ENCODE measurements at places on chromosomes 3 and 15.
A peak's percentile ranks its signal among the peaks of the same experiment; 100 is the strongest.

DNA sequence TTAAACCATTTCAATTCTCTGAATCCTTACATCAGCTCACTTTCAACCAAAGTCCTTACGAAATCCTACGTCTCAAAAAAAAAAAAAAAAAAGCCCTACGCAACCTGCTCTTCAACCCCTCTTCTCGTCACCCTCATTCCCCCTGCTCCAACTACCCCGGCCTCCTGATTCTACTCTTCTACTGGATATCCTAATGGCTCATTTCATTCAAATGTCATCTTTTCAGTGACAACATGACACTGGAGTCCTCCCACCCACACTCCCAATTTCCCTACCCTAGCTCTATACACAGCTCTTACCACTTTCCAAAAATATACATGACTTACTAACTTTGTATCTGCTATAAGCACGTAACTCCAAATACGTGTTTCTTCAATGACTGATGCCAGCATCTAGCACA is 11.5 kb downstream of the UBP1 start:
- peak; percentile 80 for DNase-seq

DNA sequence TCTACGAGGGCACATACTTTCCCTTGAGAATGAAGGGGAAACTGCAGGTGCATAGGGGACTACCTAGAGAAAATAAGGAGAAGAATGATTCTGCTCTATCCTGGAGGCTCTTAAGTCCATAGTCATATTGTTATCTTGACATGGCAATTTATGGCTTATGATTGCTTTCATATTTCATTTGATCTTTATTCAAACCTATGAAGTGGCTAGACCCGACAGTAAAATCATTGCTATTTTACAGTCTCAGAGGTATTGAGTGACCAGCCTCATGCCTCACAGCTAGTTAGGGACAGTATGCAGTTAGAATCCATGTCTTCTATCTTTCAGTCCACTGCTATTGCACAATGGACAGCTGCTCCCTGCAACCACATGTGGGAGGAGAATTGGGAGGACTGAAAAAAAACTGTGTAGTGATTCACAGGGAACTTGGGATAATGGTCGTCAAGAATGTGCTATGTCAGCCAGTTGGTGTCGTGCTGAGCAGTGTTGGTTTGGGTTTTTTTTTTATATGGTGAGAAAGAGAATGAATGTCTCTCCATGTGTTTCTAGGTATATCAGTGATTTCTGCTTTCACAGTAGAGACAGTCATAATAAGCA is 63.2 kb upstream of the SPPL2A start:
- peak; percentile 76 for DNase-seq

GRCh38 chr3:106290304-106290997 is 421.6 kb upstream of the CBLB start:
- DNase-seq: no peak

DNA sequence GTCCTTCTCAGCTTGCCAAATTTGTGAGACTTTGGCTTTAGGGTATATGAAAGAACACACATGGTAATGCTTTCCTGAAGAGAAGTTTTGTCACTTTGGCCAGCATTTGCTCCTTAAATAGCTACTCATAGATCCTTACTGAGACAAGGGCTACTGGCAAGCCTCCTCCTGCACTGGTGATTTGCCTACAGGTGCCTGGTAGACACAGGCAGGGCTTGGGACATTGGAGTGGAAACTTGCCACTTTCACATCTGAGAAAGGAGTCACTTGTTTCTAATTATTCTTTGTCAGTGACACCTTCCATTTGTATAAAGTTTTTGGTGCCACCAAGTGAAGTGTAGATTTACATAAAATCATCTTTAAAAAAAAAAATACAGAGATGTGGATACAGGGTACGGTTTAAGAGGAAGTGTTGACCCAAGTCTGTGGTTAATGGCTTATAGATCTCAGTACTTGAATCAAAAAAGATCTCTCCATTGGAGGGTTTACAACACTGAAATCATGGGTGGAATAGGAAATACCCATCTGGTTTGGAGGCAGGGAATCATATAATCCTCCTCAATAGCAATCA is 132.8 kb upstream of the GADL1 start:
- DNase-seq: no peak

DNA sequence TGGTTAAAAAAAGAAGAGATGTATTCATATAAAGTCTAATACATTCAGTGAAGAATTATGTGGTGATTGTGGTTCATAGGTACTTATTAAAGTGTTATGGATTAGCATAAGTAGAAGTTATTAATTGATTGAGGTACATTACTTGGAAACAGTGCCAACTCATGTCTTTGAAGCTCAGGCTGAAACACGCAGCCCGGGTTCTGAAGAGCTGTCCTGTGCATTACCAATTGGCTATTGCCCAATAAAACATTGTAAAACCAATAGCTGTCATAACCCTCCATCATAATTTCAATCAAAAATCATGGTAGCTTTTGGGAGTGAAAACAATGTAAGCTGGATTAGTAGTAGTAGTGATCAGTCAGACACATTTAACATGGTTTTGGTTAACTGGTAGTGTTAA is 560.1 kb downstream of the MCTP2 start:
- DNase-seq: no peak

DNA sequence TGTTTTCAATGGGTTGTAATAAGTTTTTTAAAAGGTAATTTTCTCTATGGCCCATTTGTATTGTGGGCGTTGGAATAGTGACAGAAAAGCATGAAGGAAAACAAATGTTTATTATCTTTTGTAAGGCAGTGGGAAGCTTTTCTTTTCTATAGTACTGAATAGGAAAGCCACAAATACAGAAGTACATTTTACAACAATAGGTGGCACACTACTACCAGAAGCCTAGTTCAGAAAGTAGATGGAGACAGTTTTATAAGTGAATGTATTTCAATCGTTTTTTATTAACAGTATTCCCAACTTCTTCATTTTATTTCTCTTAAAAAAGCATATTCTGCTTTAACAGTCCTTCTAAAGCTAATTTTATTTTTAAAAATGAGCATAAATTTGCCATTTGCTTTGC is 296.7 kb downstream of the PTPRG start:
- DNase-seq: no peak

DNA sequence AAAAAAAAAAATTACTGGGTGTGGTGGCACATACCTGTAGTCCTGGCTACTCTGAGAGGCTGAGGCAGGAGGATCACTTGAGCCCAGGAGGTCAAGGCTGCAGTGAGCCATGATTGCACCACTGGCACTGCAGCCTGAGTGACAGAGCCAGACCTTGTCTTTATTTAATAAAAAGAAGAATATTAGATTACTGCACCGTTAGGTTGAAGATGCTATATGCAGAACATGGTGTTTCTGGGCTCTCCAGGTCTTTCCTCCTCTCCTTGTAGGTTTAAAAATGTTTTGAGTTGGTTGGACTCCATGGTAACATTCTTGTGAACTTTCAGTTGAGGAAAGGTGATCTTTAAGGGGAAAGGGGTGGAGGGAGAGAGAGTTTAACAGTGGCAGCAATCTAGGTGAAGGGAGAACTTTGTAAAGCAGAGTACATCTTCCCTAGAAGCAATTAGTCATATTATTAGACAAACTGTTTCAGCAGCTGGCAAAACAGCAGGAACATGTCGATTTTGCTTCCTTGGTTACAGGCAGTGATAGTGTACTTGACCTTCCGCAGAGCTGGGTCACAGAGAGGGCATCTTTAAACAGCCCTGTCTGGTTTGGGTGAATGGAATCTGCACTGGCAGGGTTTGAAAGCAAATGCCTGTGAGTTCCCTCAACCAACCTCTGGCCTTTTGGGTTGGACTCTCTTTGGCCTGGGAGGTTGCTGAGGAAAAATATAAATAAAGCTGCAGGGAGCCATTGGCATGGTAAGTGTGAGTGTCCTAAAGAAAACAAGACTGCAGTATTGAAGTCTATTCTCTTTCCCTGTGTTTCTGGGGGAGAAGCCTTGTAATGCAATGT is 42.8 kb downstream of the NR2C2 start:
- no peak for DNase-seq

- DNase-seq: no peak
Measured at GRCh38 chr3:71672340-71672739, 52.9 kb downstream of the EIF4E3 start.

DNA sequence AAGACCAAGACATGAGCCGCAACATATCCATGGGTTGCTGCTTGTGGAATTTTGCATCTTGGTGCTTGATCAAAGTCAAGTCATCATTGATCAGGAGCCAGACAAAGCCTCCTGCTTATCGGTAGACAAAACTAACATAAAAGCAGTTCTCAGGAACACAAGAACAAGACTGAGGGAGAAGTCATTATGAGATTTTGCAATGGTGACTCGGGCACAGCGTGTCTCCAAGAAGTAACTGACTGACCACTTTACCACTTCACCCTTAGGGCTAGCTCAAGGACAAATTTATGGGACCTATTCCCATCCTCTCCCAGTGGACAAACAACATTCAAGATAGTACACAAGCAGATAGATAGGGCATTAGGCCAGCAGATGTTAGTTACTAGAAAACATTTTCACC is 68.1 kb upstream of the LIMD1 start:
- peak; percentile 46 for DNase-seq

DNA sequence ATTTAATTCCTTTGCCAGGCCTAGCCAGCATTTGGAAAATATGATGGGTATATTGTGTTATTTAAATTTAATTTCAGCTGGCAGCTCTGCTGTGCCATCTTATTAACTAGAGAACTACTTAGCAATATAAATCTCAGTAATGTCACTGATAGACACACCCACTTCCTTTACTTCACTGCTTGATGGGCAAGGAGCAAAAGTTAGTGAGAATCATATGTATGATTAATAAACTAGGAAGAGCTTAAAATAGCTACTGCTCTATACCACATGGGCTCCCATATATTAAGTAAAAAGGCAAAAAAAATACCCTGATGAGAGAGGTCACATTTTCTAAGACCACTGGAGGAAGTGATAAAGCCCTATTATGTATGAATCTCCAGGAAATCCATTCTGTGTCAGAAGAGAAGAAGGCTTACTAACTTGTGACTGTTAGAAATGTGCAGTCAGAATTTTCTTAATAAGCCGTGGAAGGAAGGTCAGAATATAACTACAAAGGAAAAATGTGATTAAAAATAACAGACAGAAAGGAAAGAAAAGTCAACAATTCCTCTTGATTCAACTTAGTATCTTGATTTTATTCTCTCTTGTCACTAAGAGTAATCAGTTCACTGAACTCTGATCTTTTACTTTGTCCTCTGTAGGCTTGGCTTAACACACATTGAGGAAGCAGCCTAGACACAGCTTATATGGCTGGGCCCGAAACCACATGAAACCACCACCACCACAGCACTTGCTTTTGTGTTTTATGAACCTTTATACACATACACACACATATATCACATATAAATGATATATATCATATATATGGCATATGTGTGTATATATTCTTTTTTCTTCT is 1233.9 kb upstream of the ALCAM start:
- no peak for DNase-seq

- DNase-seq: no peak
Measured at GRCh38 chr3:178297740-178298139, 238.5 kb upstream of the KCNMB2 start.

- no peak for DNase-seq
Measured at GRCh38 chr3:96182756-96183155, 631.6 kb upstream of the EPHA6 start.

DNA sequence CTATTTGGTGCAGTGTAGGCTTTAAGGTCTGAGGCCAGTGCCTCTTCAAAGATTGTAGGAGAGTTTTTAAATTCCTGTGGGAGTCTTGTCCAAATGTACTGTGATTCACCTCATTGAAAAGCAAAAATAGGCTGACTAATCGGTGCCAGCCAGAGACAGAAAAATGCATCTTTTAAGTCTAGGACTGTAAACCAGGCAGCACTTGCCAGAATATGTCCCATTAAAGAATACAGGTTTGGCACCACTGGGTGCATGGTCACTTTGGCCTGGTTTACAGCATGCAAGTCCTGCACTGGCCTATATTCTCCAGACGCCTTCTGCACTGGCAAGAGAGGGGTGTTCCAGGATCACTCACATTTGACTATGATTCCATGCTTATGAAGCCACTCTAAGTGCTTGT is 20.3 kb upstream of the NOX5 start:
- no peak for DNase-seq

GRCh38 chr3:187744169-187745151 is 808 bp downstream of the BCL6 start:
- DNase-seq: peak; percentile 73

GRCh38 chr3:73601011-73601410 is 23.7 kb downstream of the PDZRN3 start:
- no peak for DNase-seq

DNA sequence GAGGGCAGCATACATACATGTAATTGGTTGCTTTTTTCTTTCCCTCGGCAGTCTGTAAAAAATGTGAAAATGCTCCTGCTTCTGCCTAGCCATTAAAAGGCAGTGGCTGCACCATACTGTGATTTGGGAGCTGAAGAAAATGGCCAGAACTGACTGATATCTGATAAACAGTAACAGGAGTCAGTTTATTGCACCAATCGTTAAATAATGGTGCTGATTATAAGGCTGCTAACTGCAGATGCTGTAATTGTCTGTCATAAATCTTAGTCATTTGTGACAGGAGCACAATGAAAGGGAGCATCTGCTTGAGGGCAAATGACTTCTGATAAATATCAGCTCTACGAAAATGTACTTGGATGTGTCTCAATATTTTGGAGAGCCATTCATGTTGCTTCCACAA is 263.1 kb upstream of the DNAJC19 start:
- no peak for DNase-seq

- no peak for DNase-seq
Measured at GRCh38 chr3:190790185-190790584, 72.3 kb downstream of the GMNC start.

- peak; percentile 70 for DNase-seq
Measured at GRCh38 chr3:179544981-179545645, 17.6 kb upstream of the ACTL6A start.

DNA sequence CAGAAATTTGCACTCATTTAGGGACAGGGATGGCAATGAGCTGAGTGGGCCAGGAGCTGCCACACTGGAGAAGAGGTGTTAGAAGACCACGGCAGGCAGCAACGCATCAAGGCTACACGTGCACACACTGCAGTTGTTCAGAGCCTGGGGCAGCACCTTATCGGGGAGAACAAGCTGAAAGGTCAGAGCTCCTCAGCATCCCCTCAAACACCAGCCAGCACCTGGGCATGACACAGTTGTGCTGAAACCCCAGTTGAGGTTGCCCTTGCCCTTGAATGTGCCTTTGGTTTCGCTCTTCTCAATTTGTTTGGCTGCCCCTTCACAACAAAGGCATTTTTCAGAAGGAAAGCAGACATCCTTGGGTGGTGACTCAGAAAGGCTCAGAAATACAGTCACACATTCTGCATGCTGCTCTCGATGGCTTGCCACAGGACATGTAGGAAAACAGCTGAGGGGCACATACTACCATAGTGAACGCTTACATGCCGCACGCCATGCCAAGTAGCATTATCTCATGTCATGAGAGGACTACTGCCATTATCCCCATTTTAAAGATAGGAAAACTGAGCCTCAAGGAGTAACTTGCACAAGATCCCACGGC is 57.6 kb downstream of the ST8SIA2 start:
- DNase-seq: no peak

GRCh38 chr3:757711-758110 is 335.1 kb upstream of the CNTN6 start:
- DNase-seq: no peak
